ENCODE measurements at places on chromosomes 6 and 20. TPM values are rescaled to one million over a fixed set of nuclear protein-coding genes. Genes with fewer than 3 reads are reported as not detected.

The RNF39 gene
- total RNA-seq: not detected

The DNMT3B gene
- total RNA-seq: 4.0 TPM

The C20orf204 gene
- total RNA-seq: 1.9 TPM

The RHAG gene
- total RNA-seq: not detected

The CBLN4 gene
- total RNA-seq: not detected

The RIMS1 gene
- total RNA-seq: 0.67 TPM

The ZNF311 gene
- 0.59 TPM for total RNA-seq

The HEY2 gene
- 0.46 TPM for total RNA-seq

The HCRTR2 gene
- total RNA-seq: not detected

The CLDN20 gene
- total RNA-seq: not detected

The PCK1 gene
- total RNA-seq: not detected

The GSTA3 gene
- not detected for total RNA-seq

The CDH22 gene
- not detected for total RNA-seq

The BFSP1 gene
- total RNA-seq: 2.9 TPM

The MYLIP gene
- 28.0 TPM for total RNA-seq

The SOBP gene
- total RNA-seq: 2.6 TPM

The SLC25A27 gene
- total RNA-seq: 0.66 TPM

The NRN1 gene
- 1.7 TPM for total RNA-seq

The IL17F gene
- total RNA-seq: not detected

The APCDD1L gene
- 0.26 TPM for total RNA-seq

The MKKS gene
- total RNA-seq: 6.5 TPM

The SMLR1 gene
- not detected for total RNA-seq

The REM1 gene
- 0.32 TPM for total RNA-seq

The MAS1 gene
- not detected for total RNA-seq

The ZC3H12D gene
- total RNA-seq: 0.18 TPM

The HLA-DMB gene
- not detected for total RNA-seq

The GCM1 gene
- total RNA-seq: not detected

Measured in pulmonary artery endothelial cell (primary cell).